Activated CD4-positive, CD25-positive, alpha-beta regulatory T cell treated with anti-CD3 and anti-CD28 coated beads, Interleukin-2, amount 50 U/mL, for 16 hours (primary cell): ENCODE measurements at places on chromosomes 16 and 17.
A peak's percentile ranks its signal among the peaks of the same experiment; 100 is the strongest.

DNA sequence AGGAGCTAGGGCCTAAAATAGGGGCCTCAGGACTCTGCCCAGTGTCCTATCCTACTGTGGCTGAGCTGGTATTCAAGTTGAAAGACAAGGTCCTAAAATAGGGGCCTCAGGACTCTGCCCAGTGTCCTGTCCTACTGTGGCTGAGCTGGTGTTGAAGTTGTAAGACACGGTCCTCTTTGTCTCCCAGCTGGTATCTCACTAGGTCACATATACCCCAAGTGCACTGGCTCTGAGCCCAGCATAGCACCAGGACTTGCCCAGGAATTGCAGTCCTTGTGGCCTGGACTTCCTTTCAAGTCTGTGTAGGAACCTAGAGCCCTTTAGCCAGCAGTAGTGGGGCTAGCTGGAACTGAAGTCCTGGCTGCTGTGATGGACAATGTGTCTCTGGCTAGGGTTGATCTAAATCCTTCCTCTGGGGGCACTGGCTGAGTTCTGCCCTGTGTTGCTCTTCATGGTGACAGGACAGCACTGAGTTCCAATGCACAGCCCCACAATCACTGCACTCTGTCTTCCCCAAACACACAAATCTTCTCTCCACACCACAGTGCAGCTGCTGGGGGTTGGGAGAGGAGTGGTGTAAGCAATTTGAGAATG lies 260.5 kb downstream of the HAPSTR1 start:
- no peak for DNase-seq

DNA sequence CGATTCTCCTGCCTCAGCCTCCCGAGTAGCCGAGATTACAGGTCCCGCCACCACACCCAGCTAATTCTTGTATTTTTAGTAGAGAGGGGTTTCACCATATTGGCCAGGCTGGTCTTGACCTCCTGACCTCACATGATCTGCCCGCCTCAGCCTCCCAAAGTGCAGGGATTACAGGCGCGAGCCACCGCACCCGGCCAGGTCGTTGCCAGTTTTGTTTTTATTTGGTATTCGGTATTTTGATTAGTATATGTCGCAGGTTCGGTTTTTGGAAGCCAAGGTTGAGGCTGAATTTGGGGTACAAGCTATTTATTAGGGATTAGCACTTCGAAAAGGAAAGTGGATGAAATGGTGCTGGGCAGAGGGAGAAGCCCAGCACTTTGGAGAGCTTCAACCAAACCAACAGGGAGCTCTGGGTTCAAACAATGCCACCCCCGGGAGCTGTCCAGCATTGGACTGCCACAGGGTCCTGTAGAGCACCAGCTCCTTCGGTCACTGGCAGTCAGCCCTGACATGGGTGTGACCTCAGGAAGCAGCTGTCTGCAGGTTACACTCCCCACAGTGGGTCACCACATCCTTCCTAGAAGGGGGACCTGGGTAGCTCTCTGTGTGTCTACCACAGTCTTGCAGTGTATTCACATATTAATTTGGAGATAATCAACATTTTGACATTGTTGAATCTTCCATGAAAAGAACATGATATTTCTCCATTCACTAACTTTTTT lies 1.5 kb upstream of the CLEC10A start:
- no peak for DNase-seq

GRCh38 chr17:67990909-67991308 lies 5.4 kb downstream of the C17orf58 start:
- no peak for DNase-seq

DNA sequence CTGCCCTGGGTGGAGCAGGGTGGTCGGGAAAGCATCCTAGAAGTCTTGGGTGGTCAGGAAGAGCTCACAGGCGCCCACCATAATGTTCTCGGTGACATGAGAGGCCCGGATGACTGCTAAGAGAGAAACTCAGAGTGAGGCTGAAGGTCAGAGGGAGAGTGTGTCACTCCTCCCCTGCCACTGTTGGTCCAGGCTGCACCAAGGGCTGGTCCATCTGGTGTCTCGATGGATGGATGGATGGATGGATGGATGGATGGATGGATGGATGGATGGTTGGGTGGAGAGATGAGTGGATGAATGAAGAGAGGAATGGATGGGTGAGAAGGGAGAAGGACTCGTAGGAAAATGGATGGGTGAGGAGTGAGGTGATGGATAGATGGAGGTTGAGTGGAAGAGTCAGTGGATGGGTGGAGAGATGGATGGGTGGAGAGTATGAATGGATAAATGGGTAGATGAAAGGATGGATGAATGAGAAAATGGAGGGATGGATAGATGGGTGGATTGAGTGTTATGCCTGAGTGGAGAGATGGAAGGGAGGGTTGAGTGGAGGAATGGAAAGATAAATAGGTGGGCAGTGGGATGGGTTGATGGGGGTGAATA lies 43.0 kb downstream of the BEAN1 start:
- DNase-seq = no peak

- DNase-seq = no peak
Observed at GRCh38 chr17:47801906-47802305, 19.7 kb downstream of the OSBPL7 start.

GRCh38 chr16:754656-755055 lies 5.9 kb upstream of the MSLN start:
- DNase-seq = no peak

- DNase-seq = no peak
Observed at GRCh38 chr17:58969612-58970011, 137.1 kb downstream of the TRIM37 start.

- no peak for DNase-seq
Observed at GRCh38 chr17:52762794-52763167, 604.3 kb upstream of the CA10 start.

- peak; percentile 43 for DNase-seq
Observed at GRCh38 chr17:82200743-82201497, 11.7 kb downstream of the CCDC57 start.

DNA sequence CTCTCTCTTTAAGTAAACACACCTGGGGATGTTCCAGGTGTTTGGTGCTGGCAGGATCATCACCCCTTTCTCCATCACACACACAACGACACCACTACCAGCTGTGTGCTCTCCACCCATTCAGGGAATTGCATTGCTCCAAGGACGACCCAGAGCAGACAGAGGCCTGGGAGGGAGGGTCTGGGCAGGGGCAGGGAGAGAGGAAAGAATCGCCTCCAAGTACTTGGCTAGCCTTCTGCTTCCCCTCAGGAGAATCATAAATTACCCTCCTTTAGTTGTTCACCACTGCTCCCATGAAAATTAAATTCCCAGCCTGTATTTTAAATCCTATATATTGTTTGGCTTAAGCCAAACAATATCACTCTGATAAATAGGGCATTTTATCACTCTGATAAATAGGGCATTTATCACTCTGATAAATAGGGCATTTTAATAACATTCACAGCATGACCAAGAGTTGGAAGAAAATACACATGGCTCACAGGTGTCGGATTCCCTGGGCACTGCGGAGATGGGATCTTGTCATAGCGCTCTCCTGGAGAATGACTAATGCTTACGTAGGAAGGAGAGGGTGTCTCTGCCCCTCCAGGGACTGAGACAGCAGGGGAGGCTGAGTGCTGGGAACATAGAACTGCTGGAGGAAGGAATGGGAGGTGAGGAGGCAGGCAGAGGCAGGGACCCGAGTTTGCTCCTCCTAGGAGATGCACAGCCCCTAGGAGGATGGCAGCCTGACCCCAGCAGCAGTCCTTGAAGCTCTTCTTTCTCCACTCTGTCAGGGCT lies 673.6 kb downstream of the HS3ST4 start:
- no peak for DNase-seq

DNA sequence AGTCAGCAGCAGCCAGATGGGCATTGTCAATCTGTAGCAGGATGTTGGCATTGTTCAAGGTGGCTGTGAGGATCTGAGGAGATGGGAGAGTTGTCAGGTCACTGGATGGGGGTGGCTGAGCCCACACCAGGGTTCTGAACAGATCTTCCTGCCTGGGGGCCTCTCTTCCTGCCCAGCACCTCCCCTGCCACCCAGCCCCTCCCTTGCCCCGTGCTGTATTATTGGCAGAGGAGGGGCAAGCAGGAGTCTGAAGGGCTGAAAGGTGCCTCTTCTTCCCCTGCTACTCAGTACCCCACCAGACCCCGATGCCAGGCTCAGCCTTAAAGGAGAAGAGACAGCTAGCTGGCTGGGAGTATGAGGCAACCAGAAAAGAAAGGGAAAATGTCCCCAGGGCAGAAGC lies 93.0 kb downstream of the GOSR1 start:
- no peak for DNase-seq

DNA sequence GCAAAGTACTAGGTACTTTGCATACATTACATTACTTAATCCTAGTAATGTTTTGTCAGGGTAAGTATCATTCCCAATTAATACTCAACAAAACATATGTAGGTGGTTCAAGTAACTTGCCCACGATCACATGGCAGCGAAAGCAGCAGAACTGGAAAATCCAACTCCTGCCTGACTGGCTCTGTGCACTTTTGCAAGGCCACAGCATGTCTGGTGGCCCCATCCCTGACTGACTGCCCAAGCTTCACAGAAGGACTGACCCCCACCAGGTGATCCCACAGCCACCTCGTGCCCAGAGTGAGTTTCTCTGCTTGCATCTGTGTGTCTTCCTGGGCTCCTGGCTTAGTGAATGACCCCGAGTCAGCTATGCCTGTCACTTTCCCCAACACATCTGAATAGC lies 11.4 kb downstream of the CNP start:
- no peak for DNase-seq

DNA sequence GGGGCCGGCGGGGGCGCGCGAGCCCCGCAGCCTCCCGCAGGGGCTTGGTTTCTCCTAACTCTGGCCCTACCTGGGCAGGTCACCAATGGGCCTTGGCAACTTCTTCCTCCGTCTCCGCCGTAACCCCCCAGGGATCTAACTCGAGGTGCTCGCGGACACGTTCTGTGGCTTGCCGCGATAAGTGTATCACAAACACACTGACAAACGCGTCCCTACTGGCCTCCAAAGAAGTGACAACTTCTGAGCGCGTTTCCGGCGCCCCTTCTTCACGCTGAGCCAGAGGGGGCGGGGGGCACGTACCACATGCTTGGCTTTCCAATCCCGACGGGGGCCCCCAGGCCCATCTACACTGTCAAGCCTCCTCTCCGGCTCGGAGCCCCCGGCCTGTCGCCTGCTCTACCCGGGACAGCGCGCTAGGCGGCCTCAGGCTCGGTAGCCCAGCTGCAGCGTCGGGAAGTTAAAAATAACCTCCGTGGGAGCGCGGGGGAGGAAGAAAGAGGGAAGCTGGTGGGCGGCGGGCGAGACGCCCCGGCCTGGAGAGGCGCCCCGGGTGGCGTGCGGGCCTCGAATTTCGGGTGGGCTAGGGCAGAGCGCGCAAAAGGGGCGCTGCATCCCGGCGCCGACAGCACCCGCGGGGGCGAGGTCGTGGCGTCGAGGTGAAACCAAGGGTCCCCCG lies 725 bp upstream of the SPHK1 start:
- DNase-seq = no peak

- no peak for DNase-seq
Observed at GRCh38 chr17:42268236-42268635, 8.0 kb downstream of the STAT5B start.

DNA sequence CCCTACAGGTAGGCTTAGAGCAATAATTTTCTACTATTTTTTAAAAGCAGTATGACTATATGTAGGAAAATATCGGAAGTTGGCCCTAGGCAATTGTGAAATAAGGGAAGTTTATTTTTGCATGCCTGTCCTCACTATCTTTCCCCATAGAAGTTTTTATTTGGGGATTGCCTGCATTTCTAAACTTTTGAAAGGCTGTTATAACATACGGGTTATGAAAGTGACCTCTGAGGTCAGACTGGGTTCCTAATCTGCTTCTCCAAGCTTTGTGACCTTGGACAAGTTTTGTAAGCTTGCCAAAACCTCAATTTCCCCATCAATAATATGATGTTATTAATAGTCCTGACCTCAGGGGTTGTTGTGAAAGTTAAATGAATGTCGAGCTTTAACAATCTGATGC lies 67.1 kb downstream of the ARHGAP44 start:
- no peak for DNase-seq

DNA sequence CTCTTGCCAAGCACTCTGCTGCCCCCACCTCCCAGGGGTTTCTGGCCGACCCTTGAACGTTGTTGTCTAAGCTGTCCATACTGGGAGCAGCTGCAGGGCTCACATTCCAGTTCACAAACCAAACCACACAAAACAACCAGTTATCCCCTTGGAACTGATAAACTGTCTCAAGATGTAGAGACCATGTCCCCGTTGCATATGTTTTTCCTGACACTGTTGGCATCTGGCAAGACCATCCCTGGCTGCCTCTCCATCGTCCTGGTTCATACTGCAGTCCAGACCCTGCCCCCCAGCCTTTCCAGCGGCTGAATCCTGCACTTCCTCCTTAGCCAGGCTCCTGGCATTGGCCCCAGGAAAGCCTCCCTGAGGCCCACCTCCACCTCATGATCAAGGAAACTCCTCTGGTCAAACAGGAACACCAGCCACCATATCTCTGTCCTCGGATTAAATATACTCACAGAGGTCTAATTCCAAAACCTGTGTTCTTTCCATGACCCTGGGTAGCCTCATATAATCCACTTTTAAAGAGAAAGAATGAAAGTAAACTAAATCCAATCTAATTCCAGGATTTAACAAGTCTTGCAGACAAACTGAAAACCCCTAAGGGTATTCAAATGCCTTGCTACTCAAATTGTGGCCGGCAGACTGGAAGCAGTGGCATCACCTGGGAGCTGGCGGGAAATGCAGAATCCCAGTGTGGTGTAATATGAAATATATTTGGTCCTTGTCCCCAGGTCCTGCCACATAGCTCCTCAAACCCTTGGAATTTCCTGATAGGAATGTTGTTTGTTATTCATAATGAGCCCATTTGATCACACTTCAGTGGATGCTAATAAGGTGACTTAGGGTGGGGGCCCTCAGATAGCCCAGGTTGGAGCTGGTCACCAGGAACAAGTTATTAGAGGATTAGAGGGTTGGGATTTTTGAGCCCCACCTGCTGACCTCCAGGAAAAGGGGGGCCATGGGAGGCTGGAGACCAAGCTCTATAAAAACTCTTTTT lies 14.2 kb downstream of the GAS7 start:
- no peak for DNase-seq

GRCh38 chr17:28252436-28252835 lies 66.6 kb upstream of the TMEM97 start:
- DNase-seq = no peak

DNA sequence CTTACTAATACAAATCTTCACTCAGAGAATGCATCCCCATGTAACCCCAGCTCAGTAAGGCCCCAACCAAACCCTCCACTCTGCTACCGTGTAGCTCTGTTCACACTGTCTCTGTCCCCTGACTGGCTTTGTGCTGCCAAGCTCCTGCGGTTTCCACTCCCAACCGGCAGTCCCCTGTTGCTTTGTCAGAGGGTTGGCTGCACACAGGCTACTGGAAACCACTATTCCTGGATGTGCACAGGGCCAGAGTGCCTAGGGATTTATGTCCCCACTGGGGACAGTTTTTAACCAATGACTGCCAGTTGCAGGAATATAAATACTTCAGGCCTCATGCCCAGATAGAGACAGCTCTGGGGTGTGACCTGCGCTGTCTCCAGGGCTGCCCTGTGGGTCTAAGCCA lies 157.1 kb upstream of the C16orf82 start:
- DNase-seq = no peak
